Activated CD8-positive, alpha-beta memory T cell treated with anti-CD3 and anti-CD28 coated beads for 48 hours (primary cell): ENCODE measurements at places on chromosomes 1 and 21.

- no peak for DNase-seq
Observed at GRCh38 chr1:212977781-212978645, 27.7 kb downstream of the VASH2 start.

DNA sequence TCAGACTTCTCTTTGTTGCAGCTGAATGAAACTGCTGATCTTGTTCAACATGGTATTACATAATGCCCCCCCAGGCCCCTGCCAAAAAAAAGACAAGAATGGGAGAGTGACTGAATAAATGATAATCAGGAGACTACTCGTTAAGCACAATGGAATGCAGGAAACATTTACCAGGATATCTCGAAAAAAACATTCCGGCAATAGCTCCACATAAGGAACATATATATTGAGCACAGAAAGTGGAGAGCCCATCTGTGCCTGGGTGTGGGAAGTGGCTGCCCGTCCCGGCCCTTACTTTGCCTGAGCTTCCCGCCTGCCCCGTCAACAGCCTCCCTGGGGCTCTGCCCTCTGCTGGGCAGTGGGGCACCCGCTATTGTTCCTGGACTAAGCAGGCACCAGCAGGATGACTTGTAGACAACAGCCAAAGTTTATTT lies 13.3 kb downstream of the TRIM11 start:
- DNase-seq, result no peak

GRCh38 chr1:95984798-95985374 lies 736.7 kb upstream of the PTBP2 start:
- DNase-seq, result no peak

- DNase-seq, result no peak
Observed at GRCh38 chr1:109629372-109630030, 9.9 kb downstream of the AMPD2 start.

GRCh38 chr1:97739596-97740103 lies 181.2 kb downstream of the DPYD start:
- DNase-seq, result no peak

DNA sequence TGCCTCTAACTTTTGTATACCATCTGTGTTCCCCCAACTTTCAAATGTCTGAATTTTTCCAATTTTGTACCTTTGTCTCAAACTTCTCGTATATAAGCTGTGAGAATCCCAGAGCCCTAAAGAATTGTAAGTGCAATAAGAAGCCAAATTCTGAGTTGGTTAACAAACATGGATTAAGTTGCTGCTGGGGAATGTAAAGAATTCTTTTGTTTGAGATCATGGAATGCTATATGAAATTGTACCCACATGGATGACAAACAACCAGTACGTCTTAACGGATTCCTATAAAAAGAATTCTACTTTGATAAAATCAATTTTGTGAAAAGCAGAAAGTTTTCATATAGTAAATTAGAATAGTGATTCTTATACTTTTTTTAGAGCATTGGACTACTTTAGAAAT lies 72.4 kb upstream of the CYP2J2 start:
- DNase-seq, result no peak

- no peak for DNase-seq
Observed at GRCh38 chr1:48089356-48089891, 92.2 kb upstream of the TRABD2B start.

DNA sequence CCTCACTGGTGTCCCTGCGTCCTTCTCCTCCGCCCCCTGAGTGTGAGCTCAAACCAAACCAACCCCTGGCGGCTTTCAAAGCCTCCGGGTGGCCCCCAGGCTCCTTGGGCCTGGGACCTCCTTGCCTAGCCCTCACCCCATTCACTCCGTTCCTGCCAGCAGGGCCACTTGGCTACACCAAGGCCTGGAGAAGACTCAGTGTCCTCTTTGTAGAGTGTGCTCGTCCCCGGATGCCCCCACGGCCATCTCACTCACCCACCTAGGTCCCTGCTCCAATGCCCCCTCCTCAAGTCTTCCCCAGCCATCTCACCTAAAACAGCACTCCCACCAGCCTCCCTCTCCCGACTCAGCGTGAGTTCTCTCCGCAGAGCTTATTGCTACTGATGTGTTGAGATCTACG lies 7.2 kb upstream of the CCDC27 start:
- DNase-seq, result no peak

GRCh38 chr21:33027401-33028286 lies 1.9 kb downstream of the OLIG2 start:
- no peak for DNase-seq

DNA sequence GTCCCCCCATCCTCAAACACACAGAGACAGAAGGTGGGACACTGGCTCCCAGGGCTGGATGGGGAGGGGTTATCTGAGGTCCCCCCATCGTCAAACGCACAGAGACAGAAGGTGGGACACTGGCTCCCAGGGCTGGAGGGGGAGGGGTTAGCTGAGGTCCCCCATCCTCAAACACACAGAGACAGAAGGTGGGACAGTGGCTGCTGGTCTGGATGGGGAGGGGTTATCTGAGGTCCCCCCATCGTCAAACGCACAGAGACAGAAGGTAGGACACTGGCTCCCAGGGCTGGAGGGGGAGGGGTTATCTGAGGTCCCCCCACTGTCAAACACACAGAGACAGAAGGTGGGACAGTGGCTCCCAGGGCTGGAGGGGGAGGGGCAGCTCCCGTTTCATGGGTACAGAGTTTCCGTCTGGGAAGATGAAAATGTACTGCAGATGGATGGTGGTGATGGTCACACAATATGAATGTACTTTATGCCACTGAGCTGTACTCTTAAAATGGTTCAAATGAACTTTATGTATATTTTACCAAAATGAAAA lies 69.2 kb downstream of the SCCPDH start:
- DNase-seq, result no peak

- no peak for DNase-seq
Observed at GRCh38 chr21:41837756-41838297, 41.3 kb downstream of the PRDM15 start.

DNA sequence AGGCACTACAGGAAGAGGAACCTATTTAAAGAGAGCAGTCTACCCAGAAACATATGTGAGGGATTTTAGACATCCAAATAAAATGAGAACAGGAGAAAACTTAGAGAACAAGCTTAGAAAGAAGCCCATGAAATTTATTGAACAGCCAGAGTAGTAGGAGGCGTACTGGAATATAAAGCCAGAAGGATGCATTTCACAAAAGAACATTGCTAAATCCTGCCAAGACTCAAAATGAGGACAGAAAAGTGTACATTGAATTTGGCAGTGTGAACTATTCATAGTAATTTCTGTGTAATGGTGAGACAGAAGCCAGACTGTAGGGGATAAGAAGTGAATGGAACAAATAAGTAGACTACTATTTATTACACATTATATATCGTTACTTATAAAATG lies 22.5 kb downstream of the CEPT1 start:
- DNase-seq, result no peak

GRCh38 chr21:35587841-35588380 lies 472.4 kb downstream of the SETD4 start:
- no peak for DNase-seq

GRCh38 chr21:34782506-34783360 lies 113.9 kb downstream of the CLIC6 start:
- DNase-seq, result no peak

DNA sequence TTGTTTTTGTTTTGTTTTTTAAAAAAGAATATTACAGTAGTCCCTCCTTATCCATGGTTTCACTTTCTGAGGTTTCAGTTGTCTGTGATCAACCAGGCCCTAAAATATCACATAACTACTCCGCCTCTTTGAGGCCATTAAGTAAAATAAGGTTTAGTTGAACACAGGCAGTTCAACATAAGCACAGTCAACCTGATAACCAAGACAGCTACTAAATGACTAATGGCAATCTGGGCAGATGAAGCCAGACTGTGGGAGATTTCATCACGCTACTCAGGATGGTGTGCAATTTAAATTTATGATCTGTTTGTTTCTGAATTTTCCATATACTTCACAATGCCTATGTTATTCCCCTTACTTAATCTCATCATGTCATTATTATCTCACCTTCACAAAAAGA lies 30.1 kb downstream of the LDLRAD1 start:
- no peak for DNase-seq

DNA sequence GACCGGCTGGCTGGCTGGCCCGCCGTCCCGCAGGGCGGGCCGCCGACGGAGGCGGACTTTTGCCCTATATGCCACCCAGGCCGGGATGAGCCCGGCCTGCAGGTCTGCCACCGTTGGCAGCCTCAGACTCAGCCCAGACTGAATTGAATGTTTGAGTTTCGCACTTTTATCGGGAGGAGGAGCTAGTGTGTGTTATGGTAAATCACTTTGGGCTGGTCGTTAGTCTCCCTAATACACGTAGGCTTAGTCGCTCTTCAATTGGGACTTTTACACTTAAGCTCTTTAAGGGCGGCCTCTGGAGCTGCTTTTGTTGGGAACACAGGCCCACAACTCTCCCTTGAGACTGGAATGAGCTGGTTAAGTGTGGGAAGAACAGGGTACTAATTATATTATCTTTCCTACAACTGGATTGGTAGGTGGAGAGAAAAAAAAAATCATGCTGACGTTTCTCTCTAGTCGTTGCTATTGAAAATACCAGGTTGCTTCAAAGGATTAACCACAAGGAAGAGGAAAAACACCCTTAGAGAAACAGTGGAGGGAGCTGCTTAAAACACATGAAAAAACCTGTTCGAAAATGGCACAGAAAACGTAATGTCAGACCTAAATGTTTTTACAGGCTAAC lies 1.4 kb upstream of the IRF2BP2 start:
- no peak for DNase-seq

DNA sequence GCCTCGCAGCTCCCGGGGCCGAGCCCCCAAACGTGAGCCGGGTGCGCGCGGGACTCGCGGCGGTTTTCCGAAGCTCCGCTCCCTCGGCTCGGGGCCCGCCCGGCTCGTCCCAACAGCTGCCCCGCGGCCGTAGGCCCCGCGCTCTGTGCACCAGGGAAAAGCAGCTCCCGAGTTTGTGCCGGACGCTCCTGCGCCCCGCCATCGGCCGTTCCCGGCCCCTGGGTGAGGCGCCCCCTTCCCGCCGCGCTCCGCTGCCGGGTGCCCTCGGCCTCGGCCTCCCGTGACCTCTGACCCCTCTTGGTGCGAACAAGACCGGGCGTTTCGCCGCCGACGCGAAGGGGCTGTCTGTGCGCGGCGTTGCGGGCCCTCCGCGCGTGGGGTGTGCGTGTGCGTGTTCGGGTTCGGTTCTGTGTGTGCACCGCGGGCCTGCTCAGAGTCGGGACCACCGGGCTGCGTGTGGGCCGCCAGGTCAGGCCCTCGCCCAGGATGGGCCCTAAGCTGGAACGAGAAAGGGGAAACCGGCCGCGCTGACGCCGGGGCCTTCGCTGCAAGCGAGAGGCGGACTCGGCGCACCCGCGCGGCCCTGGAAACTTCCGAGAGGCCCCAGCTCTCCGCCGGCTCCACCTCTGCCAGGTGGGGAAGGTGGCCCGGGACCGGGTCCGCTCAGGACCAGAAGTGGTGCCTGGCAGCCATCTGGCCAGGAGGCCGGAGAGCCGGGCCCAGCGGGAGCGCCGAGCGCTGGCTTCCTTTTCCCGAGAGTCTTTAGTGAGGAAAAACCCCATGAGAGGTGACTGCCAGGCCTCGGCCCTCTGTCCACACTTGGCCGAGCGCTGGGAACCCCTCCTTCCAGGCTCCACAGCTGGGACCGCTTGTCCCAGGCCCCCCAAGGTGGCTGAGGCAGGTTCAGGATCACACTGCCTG lies 1.9 kb downstream of the PRDM16 start:
- DNase-seq, result no peak

DNA sequence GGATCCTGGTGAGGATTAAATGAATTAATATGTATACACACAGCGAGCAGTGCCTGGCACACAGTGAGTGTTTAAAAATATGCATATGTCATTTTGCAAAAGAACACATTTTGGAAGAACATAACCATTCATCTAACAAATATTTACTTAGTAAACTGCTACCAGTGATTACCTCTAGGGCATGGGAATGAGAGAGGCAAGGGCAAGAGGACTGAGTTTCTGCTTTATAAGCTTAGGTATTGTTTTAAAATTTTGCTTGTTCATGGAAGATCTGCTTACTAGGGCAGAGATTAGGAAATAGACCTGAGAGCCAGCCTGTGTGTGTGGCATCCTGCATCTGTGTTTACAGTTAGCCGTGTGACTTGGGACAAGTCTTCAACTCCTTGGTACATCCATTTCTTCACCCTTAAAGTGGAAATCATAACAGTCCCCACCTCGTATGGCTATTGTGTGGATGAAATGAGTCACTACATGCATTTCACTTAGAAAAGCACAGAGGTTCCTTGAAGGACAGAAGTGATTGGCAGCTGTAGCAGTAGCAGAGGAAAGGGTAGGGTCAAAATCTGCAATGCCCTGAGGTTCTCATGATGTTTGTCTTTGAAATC lies 198.5 kb upstream of the FMN2 start:
- DNase-seq, result no peak

GRCh38 chr1:15261155-15262002 lies 14.4 kb downstream of the FHAD1 start:
- no peak for DNase-seq

GRCh38 chr1:97989094-97989680 lies 68.4 kb upstream of the DPYD start:
- no peak for DNase-seq

- DNase-seq, result no peak
Observed at GRCh38 chr1:41430582-41430981, 53.9 kb downstream of the EDN2 start.

DNA sequence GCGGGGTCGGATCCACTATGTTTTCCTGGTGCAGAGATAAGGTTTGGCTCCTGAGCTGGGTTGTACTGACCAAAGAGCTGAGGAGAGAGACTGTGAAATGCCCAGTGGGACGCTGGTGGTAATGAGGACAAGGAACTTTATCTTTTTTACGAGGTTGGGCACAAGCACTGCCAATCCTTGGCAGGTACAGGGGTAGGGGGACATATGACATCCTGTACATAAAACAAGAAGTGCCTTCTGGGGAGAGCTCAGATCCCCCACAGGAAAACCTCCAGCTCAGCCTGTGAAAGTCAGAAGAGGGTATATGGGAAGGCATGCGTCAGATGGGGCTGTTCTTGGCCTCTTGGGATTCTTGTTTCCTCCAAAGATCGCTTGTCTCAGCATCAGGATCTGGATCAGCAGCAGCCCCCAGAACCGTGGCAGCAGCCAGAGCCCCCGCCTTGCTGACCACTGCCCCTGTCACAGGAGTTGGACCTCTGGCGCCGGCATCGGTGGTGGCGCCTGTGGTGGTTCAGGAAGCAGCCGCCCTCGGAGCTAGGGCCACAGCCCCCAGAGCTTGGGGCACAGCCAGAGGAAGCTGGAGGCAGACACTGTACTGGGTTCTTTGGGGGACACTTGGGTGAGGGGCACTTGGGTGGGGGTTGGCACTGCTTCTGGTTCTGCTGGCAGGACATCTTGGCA lies 905 bp downstream of the LCE3E start:
- DNase-seq, result no peak

DNA sequence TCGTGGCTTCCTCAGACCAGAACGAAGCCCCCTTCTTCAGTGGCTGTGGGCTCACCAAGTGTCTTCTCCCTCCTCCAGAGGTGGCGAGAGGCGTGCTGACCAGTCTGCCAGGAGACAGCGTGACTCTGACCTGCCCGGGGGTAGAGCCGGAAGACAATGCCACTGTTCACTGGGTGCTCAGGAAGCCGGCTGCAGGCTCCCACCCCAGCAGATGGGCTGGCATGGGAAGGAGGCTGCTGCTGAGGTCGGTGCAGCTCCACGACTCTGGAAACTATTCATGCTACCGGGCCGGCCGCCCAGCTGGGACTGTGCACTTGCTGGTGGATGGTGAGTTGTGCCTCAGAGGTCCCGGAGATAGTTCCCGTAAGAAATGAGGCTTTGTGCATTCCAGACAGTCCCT lies 24.0 kb downstream of the IL6R start:
- no peak for DNase-seq

- no peak for DNase-seq
Observed at GRCh38 chr1:88647749-88648415, 36.2 kb upstream of the PKN2 start.

GRCh38 chr1:229879746-229880145 lies 187.3 kb upstream of the GALNT2 start:
- no peak for DNase-seq
